ENCODE measurements at places on chromosomes 1 and 21.

- DNase-seq, result no peak
Observed at GRCh38 chr1:24995140-24995539, 65.1 kb upstream of the RUNX3 start.

- DNase-seq, result no peak
Observed at GRCh38 chr21:16002874-16003466, 273.2 kb downstream of the USP25 start.

DNA sequence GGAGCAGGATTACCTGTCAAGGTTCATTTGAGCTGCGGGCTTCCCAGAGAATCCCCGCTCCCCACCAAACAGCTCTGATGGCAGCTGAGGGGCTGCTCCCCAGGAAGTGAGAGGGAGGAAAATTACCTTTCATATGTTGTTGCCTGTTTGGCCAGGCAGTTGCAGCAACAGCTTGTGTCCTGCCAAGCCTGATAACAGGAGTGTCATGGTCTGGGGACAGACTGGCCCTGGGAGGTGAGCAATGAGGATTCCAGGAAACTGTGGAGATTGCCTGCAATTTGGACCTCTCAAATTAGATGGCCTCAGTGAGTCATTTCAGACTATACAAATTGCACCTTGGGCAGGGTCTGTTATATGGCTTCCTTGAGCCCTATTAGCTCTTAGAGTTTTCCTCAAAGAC is 189.3 kb downstream of the PTPRU start:
- DNase-seq, result no peak

GRCh38 chr1:178934546-178934945 is 63.7 kb upstream of the ANGPTL1 start:
- DNase-seq, result no peak

DNA sequence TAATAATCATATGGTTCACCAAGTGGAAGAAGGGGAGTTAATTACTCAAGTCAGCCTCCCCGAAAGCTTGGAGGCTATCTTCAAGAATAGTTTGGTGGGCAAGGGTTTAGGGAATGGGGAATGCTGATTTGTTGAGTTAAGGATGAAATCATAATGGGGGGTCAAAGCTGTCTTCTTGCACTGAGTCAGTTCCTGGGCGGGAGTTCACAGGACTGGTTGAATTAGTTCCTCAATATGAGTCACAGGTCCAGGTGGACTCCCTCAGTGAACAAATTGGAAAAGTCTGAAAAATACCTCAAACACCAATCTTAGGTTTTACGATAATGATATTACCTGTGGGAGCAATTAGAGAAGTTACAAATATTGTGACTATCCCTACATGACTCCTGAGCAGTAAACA is 115.2 kb upstream of the COA6 start:
- DNase-seq, result no peak

GRCh38 chr1:21930080-21930571 is 7.0 kb downstream of the HSPG2 start:
- no peak for DNase-seq

GRCh38 chr1:101275672-101276071 is 38.9 kb downstream of the S1PR1 start:
- DNase-seq, result no peak

DNA sequence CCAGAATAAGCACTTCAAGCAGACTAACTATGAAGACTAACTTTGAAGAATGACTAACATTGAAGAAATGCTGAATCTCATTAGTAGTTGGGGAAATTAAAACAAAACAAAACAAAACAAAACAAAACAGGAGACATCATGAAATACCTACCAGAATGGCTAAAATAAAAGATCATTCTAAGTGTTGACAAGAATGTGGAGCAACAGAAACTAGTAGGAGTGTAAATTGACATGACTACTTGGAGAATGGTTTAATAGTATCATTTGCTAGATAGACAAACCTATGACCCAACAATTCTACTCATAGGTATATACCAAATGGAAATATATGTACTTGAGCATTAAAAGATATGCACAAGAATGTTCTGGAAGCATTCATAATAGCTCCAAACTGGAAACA is 18.9 kb upstream of the ZFP69B start:
- no peak for DNase-seq

DNA sequence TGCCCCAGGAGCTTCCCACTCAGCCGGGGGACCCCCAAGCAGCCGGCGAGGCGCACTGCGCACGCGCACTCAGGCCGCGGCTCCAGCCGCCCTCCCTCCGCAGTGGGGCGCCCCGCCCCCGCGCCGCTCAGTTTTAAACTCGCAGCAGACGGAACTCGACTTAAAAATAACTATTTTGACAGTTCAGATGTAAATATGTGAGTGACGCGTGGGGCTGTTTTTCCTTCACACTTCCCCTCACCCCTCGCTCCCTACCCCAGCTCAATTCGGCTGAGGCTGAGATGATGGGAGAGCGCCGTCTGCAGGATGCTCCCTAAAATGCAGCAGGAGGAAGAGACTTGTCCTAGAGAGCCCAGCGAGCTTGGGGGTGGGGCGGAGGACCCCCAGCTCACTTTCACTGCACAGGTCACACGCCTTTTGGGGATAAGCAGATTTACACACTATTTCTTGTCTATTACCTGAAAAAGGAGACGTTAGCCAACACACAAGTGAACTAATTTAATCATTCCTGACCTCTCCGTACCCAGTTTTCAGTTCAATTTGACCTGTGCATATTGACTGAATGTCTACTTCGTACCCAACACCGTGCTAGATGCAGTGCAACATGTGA is 8.9 kb upstream of the LEMD1 start:
- DNase-seq, result peak; percentile 25
